ENCODE measurements at places on chromosomes 5 and 9.

DNA sequence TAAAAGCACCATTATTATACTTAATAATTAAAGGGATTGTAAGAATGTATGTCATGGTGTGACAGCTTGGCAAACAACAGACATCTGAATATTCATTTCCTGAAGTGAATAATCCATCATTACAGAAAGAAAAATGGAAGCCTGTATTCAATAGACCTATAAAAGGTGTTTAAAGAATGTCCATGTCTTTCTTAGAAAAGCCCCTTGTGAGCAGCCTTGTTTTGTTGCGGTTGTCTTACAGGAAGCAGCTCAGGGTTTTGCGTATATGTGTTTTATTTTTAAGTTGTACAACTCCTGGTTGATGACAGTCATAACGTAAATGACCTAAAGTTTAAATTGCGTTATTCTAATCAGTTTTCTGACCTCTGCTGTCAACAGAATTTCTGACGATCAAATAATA lies 53.8 kb downstream of the CAST start:
- DNase-seq = no peak

DNA sequence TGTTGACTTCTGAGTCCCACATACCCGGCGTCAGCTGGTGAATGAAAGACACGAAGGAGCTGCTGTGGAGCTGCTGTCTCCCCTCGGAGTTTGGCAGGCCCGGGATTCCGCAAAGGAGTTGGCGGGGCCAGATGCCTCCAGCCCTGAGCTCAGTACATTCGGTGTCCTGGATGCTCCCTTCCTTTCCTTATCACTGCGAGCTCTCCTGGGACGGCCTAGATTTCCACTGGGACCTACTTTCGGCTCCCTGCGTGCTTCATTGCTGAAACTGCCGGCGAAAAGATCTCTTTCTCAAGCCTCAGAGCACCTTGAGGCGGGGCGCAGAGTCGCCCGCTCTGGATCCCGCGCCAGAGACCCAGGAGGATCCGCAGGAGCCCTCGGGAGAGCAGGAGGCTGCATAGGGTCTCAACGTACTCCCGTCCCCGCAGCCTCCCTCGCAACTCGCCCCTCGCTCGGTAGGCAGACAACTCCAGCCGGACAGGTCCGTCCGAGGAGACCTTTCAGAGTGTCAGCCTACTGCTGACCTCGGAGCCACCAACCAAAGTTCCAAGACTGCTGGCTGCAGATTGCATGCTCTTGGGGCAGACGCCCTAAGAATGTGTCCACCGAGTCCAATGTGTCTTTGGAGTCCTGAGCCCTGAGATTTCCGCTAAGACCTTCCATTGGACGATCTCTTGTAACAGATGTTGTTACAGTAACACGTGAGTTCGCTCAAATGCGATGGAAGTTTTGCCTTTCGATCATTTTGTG lies 6.1 kb downstream of the ANXA2R start:
- DNase-seq = no peak

DNA sequence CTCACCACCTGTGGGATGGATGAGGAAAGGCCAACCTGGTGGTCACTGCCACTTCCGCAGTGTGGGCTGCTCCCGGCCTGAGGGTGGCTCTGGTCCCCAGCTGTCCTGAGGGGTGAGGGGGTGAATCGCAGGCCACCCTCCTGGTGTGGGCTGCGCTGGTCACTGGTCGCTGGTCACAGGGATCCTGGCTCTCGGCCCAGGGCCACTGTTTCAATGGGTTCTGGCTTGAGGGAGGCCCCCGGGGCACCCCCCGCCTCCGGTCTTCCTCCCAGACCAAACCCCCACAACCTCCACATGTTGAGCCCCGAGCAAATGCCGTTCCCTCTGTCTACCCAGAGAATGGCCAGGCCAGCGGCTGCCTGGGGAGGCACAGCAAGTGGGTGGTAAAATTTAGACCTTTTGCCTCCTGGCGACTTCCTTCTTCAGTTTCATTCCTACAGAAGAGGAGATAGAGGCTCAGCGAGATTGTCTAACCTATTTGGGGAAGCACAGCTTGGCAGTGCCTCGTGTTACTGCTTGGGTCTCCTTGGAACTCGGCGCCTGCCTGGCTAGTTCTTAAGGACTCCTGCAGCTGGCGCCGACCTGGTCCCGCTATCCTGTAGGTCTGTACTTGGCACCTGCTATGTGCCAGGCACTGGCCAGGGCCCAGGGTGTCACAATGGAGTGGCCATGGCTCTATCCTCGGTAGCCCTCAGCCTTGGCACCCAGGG lies 48.2 kb downstream of the RXRA start:
- no peak for DNase-seq

DNA sequence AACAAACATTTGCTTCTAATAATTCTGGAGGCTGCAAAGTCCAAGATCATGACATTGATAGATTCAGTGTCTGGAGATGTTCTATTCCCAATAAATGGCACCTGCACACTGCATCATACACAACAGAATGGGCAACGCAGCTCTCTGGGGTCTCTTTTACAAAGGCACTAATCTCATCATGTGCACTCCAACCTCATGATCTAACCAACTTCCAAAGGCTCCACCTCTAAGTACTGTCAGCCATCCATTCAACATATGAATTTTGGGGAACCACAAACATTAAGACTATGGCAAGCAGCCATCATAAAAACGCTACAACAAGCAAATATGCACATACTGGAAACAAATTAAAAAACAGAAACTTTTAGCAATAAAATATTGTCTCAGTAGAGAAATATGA lies 121.1 kb downstream of the CYLC2 start:
- DNase-seq = no peak

- DNase-seq = no peak
These were observed 74.1 kb downstream of the SLC38A9 start for GRCh38 chr5:55638051-55638450.

GRCh38 chr9:90579181-90579580 lies 63.4 kb downstream of the DIRAS2 start:
- DNase-seq = no peak

- no peak for DNase-seq
These were observed 176.7 kb upstream of the ZNF608 start for GRCh38 chr5:124923131-124923530.

DNA sequence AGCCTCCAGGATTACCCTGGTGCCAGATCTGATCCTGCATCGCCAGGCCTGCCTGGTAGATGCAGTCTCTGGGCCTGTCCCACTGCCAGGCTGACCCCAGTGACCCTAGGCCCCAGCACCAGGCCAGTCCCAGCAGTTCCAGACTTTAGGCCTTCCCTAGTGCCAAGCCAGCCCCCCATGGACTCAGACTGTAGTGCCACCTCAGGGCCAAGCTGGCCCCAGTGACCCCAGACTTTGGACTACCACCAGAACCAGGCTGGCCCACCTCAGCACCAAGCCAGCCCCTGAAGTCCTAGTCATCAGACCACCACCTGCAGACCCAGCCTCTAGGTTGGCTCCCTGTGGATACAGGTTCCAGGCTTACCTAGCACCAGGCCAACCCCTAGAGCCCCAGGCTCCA lies 142.5 kb downstream of the PJA2 start:
- no peak for DNase-seq

- DNase-seq = no peak
These were observed 4.7 kb upstream of the STOML2 start for GRCh38 chr9:35107297-35108290.

- DNase-seq = no peak
These were observed 296.9 kb downstream of the TLE4 start for GRCh38 chr9:79868567-79869189.

- no peak for DNase-seq
These were observed 223.0 kb downstream of the AUH start for GRCh38 chr9:91138760-91139159.

GRCh38 chr9:109733690-109734089 lies 46.3 kb upstream of the PALM2AKAP2 start:
- DNase-seq = no peak

GRCh38 chr9:114437401-114437893 lies 49.7 kb upstream of the AKNA start:
- DNase-seq = no peak

- DNase-seq = no peak
These were observed 30.1 kb upstream of the LRRC14B start for GRCh38 chr5:160921-161802.

GRCh38 chr5:150623152-150623877 lies 17.1 kb upstream of the SYNPO start:
- no peak for DNase-seq

DNA sequence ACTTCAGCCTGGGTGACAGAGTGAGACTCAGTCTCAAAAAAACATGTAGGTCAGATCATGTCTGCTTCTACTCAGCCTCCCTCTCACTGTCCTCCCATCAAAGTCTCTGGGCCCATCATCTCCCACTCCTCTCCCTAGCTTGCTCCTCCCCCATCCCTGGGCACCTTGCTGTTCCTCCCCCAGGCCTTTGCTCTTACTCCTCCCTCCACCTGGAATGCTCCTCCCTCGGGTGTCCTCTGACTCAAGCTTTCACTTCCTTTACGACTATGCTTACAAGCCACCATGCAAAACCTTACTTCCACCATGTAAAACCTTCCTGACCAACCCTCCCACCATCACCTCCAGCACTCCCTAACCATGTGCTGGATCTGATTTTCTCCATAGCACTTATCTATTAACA lies 51.5 kb downstream of the MTMR12 start:
- DNase-seq = no peak

- no peak for DNase-seq
These were observed 249.4 kb upstream of the TRIM32 start for GRCh38 chr9:116437411-116438370.

GRCh38 chr5:63125862-63126261 lies 547.2 kb downstream of the LRRC70 start:
- DNase-seq = no peak

GRCh38 chr9:71602652-71603051 lies 165.7 kb downstream of the CEMIP2 start:
- DNase-seq = no peak

DNA sequence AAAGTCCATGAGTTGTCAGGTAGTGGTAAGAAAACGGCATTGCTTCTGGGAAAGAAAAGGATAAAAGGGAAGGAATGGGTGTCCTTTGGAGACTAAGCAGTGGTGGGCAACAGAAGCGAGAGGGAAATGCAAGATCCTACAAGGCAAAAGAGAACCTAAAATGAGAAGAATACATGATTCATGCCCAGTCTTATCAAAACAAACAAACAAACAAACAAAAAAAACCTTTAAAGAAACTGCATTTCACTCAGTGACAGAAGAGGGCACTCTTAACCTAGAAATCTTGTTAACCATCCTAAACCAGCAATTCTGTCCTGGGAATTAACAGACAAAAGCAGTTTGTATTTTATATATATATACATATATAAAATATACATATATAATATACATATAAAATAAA lies 88.5 kb downstream of the SUSD1 start:
- DNase-seq = no peak

DNA sequence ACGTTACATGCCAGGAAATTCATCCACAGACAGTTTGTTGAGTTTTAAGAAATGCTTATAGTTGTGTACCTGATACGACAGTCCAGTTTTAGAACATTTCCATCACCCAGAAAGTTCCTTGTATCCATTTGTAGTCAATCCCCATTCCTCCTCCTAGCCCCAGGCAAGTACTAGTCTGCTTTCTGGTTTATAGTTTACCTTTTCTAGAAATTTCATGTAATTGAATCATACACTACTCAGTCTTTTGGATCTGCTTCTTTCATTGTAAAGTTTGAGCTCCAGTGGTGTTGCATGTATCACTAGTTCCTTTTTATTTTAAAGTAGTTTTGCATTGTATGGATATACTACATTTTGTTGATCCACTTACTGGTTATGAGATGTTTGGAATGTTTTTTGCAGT lies 291.2 kb downstream of the AOPEP start:
- DNase-seq = no peak

DNA sequence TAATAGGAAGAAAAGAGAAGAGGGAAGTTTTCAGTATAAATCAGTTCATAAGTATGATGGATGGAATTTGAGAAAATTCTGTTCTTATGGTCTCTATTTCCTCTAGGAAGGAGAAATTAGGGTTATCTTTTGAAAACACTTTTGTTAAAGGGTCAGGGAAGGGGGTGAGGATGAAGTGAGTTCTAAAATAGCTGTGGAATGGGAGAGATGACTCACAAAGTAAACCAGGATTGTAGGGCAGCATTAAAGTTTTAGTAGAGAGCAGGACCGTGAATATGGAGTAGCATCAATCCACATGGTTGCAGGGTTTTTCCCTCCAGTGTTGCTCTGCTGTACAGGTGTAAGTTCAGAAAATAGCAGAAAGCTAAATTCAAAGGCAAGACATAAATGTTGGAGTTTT lies 32.4 kb downstream of the MUSK start:
- no peak for DNase-seq

GRCh38 chr5:77599679-77600078 lies 38.8 kb downstream of the OTP start:
- no peak for DNase-seq

DNA sequence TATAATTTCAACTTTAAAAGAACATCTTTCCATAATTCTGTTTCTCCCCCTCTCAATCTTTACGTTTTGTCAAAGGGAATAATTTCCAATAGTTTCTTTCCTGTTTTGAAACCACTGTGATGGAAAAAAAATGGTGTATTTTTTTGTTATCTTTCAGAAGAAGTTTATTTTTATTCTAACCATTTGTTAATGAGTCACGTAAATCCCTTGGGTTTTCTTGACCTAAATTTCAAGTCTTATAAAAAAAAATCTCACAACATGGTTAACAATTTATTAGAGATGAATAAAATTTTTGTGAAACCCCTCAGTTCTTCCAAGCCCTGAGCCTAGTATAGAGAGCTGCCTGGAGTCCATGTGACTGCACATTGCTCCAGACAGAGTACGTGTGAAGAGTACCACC lies 106.1 kb upstream of the FBXL17 start:
- DNase-seq = no peak

- no peak for DNase-seq
These were observed 226.6 kb upstream of the PPP1R2B start for GRCh38 chr5:156623381-156624040.

- no peak for DNase-seq
These were observed 281.6 kb downstream of the CRB2 start for GRCh38 chr9:123637606-123637944.

- no peak for DNase-seq
These were observed 15.4 kb downstream of the ROR2 start for GRCh38 chr9:91934654-91935053.

DNA sequence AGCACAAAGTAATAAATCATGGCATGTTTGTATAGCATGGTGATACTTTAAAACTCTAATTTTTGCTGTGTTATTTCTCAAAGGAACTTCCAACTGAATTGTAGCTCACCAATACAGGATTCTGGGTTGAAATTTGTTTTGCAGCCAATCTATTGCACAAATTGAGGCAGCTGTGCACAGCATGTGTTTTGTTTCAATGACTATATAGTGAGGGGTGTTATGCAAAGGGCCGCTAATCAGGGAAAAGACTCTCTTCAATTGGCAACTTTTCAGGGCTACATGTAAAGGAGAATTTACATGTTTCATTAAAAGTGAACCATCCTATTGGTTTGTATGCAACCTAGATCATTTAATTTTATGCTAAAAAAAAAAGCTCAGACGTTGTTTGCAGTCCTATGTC lies 44.6 kb downstream of the PLPPR1 start:
- no peak for DNase-seq

All from stimulated activated CD4-positive, alpha-beta T cell treated with anti-CD3 and anti-CD28 coated beads, Interleukin-15, amount 100 ng/mL, for 1 hour (primary cell).